ENCODE measurements at places on chromosomes 16 and 17. TPM values are rescaled to one million over a fixed set of nuclear protein-coding genes. Genes with fewer than 3 reads are reported as not detected.

Gene ANKRD40CL
- total RNA-seq: not detected

Gene MYO15B
- 32.1 TPM for total RNA-seq

Gene BTBD17
- total RNA-seq: not detected

Gene HSPB9
- total RNA-seq: not detected

Gene PYDC1
- 17.5 TPM for total RNA-seq

Gene ANKFN1
- total RNA-seq: 1.6 TPM

Gene RASL10B
- total RNA-seq: 1.6 TPM

Gene HSD11B2
- total RNA-seq: 73.9 TPM

Gene RGS9
- 8.9 TPM for total RNA-seq

Gene SPIRE2
- 4.1 TPM for total RNA-seq

Gene ZNF276
- total RNA-seq: 62.0 TPM

Gene MYH1
- 0.19 TPM for total RNA-seq

Gene KLHL10
- not detected for total RNA-seq

Gene TAF15
- total RNA-seq: 79.0 TPM

Gene TBX21
- 1.9 TPM for total RNA-seq

Gene LGALS9B
- total RNA-seq: not detected

Gene MYH13
- not detected for total RNA-seq

Gene LRRC46
- not detected for total RNA-seq

Gene ATP2C2
- total RNA-seq: 61.5 TPM

Gene ACE
- total RNA-seq: 4.6 TPM

Gene NLRC5
- total RNA-seq: 52.4 TPM

Gene VAT1L
- total RNA-seq: not detected

Gene DLG4
- total RNA-seq: 2.7 TPM

Gene TMC7
- 0.38 TPM for total RNA-seq

Gene CHST4
- not detected for total RNA-seq

Gene KRT28
- not detected for total RNA-seq

Gene SPEM2
- not detected for total RNA-seq

Gene GH1
- total RNA-seq: not detected

Gene BCO1
- total RNA-seq: not detected

Gene MNT
- total RNA-seq: 10.3 TPM

Gene KRTAP2-2
- not detected for total RNA-seq

Gene CDC42EP4
- total RNA-seq: 81.5 TPM

Gene ABCC11
- total RNA-seq: not detected

Gene CHST5
- 0.83 TPM for total RNA-seq

Gene WFDC1
- not detected for total RNA-seq

Gene USP43
- total RNA-seq: 4.4 TPM

Gene SKAP1
- total RNA-seq: 1.2 TPM

Gene SSTR5
- total RNA-seq: not detected

Gene SCN4A
- 0.80 TPM for total RNA-seq

Gene RNF213
- total RNA-seq: 59.8 TPM

Gene STX1B
- total RNA-seq: 0.49 TPM

Gene EVPLL
- total RNA-seq: 5.0 TPM

Gene NOL3
- 137 TPM for total RNA-seq

Gene C16orf74
- 13.0 TPM for total RNA-seq

Gene KRTAP4-1
- 66.2 TPM for total RNA-seq

Gene STX4
- 40.4 TPM for total RNA-seq

Gene ADCY7
- 16.1 TPM for total RNA-seq

Gene SHCBP1
- total RNA-seq: 0.76 TPM

Gene SLC2A4
- 10.7 TPM for total RNA-seq

Gene SNX20
- 1.3 TPM for total RNA-seq

Gene TMEM132E
- not detected for total RNA-seq

Gene CTF1
- total RNA-seq: not detected

Gene NGFR
- total RNA-seq: 3.0 TPM

Gene HS3ST2
- total RNA-seq: 1.7 TPM

Gene KRT40
- 12.3 TPM for total RNA-seq

Gene CES4A
- 78.4 TPM for total RNA-seq

Gene SPAG9
- total RNA-seq: 74.7 TPM
